ENCODE measurements at places on chromosomes 13 and 19.
A peak's percentile ranks its signal among the peaks of the same experiment; 100 is the strongest.

- no peak for DNase-seq
Observed at GRCh38 chr19:6495947-6496346, 6.2 kb downstream of the TUBB4A start.

DNA sequence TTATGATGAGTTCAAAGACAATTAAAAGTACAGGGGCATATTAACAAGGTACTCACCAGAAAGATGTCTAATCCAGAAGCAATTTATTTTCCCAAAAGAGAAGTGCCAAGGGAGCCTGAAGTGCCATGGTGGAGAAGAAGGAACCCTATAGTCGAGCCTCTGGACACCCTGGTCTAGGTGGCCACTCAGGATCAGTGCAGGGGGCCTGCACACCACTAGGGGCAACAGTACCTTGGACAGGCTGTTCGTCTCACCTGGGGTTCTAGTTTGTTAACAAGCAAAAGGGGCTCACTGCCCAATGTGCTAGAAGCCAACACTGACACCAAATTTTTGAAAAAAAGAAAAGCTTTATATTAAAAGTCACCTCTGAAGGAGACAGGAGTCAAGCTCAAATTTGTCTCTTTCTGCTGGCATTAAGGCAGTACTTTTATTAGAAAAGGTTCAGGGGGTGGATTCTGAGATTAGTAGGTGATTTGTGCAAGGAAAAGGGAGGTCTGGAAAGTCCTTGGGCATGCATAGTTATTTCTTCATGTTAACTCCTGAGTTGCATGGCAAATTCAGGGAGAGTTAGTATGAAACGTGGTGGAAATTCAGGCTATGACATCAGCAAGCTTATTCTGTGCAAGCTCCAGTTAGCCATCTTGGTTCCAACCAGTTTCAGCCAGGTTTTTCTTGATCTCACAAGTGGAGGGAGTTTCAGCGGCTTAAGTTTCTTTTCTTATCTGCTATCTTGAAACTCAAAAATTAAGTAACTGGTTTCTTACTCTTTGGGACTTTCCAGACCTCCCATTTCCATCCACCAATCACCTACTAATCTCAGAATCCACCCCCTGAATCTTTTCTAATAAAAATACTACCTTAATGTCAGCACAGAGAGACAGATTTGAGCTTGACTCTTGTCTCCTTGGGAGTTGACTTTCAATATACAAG, 884 bp upstream of the CBY2 start:
- peak; percentile 79 for DNase-seq

- peak; percentile 96 for DNase-seq
Observed at GRCh38 chr19:51703575-51704515, 10.7 kb downstream of the SPACA6 start.

DNA sequence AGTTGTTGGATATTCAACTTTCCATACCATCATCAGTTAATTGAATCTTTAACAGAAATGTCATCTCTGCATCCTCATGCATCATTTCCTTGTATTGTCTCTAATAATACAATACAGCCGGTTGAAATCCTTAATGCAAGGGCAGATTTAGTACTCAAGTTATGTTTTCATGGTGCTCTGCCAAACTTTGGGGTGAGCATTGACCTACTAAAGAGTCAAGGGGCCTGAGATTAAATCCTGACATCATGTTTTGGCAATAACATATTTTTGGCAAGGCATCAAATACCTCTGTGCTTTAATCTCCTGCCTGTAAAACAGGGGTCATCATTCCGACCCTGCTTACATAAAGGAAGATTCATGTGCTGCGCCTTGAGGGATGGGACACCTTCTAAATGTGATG, 42.7 kb upstream of the ABCC4 start:
- no peak for DNase-seq

- DNase-seq, result no peak
Observed at GRCh38 chr13:44232774-44233173, 140.8 kb upstream of the SERP2 start.

- DNase-seq, result no peak
Observed at GRCh38 chr19:40282920-40283319, 2.2 kb downstream of the AKT2 start.
